Activated T-cell treated with anti-CD3 and anti-CD28 coated beads, Interleukin-2, amount 50 U/mL, for 48 hours (primary cell): ENCODE measurements at places on chromosomes 2 and 18.

DNA sequence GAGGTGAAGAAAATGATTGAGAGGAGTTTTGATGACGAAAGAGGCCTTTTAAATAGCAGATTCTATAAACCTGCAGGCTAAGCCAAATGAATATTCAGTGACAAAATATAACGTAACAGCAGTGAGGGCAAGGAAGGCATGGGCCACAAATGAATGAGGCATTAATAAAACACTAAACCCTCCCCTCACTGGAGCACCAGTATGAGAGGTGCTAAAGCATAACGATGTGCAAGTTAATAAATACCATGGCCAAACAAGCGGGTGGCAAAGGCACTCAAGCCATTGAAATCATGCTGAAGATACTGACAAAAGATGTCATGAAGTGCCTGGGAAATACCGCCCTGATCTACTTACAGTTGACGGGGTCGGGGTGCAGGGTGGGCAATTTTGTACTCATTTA lies 30.2 kb upstream of the LONRF2 start:
- DNase-seq, result no peak

- no peak for DNase-seq
Measured at GRCh38 chr2:238106698-238107524, 6.8 kb downstream of the ESPNL start.

DNA sequence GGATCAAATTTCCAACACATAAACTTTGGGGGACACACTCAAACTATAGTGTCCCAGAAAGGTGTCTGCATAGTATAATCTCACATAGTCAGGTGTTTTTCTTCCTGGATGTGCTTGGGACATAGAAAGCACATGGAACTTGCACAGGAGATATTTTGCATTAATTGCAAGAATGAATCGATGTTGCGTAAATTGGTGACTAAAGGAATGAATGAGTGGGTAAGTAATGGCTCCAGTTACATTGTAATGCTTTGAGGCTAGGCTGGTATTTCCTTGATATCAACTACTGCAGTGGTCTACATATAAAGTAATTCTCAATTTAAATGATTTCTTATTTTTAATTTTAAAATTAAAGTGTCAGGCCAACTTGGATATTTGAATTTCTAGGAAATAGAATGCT lies 53.4 kb downstream of the SH3RF3 start:
- DNase-seq, result no peak

GRCh38 chr2:239876948-239877289 lies 148.2 kb downstream of the NDUFA10 start:
- DNase-seq, result no peak

GRCh38 chr2:38246105-38246504 lies 131.0 kb downstream of the ATL2 start:
- no peak for DNase-seq

- no peak for DNase-seq
Measured at GRCh38 chr2:153470867-153471266, 7.7 kb downstream of the RPRM start.

- DNase-seq, result peak; percentile 96
Measured at GRCh38 chr2:3377612-3378432, at the start of gene EIPR1. Gene EIPR1, minus strand, starts transcription at chr2:3377818. Its CDS starts 129 bp downstream, at chr2:3377689.

- no peak for DNase-seq
Measured at GRCh38 chr18:72161691-72162090, 382.5 kb downstream of the CBLN2 start.

DNA sequence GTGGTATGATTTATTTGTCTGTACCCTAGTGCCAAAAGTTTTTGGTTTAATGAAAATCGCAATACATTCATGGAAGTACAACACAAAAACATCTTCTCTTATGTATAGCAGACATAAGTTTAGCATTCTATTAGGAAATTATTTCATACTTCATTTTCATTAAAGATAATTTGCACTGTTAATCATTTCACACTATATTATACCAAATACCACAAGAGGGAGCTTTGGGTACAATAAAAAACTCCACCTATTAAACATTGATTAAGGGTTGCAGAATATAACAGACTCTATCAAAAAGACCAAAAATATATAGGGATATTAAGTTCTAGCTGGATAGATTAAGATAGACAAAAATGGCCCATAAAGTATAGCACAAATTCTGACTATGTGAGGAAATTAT lies 79.0 kb downstream of the SLC66A3 start:
- DNase-seq, result no peak

DNA sequence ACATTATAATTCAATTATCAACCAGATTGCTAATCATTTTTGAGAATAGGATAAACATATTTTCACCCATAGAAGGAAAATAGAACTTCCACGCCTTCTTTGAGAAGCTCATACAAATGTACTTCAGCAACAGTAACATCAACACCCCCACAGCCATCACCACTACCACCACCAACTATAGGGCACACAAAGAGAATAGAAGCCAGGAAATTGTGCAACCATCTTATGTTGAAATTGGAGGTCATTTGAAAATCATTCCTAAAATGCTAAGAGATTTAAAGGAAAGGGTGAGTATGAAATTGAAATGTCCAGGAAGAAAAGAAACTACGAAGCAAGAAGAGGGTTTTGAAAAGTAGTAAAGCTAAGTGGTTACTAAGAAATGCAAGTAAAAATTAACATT lies 563.4 kb downstream of the ZNF804A start:
- no peak for DNase-seq

GRCh38 chr2:239087046-239087710 lies 239.3 kb downstream of the TWIST2 start:
- DNase-seq, result no peak

DNA sequence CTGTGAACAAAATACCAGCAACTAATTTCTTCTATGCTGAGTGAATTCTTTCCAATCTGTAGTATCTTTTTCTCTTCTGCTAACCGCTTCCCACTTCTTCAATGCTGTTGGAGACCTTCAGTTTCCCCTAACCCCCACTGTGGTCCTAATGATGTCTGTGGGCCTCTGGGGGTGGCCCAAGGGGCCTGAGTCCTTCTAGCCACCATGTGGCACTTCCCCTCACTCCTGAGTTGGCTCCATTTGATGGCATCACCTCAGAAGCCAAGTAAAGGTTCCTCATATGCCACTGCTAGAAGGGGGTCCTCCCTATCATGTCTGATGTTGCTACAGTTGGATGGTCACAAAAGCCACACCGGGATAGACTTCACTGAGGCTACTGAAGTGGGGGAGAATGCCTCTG lies 37.5 kb downstream of the ARHGAP25 start:
- DNase-seq, result peak; percentile 17

DNA sequence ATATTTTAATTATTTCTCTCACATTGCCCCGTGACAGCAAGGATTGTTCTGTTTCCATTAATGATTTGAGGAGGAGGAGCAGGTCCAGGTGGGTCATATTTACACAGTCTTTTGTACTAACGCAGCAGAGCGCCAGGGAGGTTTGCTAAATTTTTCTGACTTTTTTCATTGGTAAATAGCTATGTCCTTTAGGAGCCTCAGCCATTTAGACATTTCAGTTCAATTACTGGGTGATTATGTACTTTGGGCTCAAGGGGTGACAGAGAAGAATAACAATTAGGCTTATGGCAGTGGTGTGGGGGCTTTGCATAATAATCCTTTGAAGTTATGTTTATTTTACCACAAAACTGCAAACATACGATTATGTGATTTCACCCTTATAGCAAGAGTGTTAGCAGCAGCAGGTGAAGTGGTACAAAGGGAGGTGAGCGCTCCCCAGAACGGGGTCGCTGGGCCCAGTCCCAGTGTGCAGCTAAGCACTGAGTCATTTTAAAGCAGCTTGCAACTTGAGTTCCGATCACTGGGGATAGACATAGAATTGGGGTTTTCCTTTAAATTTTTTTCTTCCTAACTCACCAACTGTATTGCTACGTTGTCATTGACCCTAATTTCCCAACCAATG lies 80.3 kb downstream of the TSHZ1 start:
- DNase-seq, result no peak

- no peak for DNase-seq
Measured at GRCh38 chr2:218577482-218578220, 9.0 kb downstream of the CNOT9 start.

- DNase-seq, result no peak
Measured at GRCh38 chr2:64501946-64502345, 22.2 kb upstream of the AFTPH start.

GRCh38 chr2:157419031-157419575 lies 24.8 kb downstream of the CYTIP start:
- peak; percentile 31 for DNase-seq

GRCh38 chr2:201768918-201769317 lies 11.8 kb downstream of the ALS2 start:
- DNase-seq, result no peak

GRCh38 chr18:79924814-79925731 lies 26.4 kb downstream of the SLC66A2 start:
- no peak for DNase-seq

GRCh38 chr2:234708091-234708683 lies 211.3 kb upstream of the ARL4C start:
- DNase-seq, result no peak

GRCh38 chr18:5238371-5238976 lies 41.4 kb upstream of the AKAIN1 start:
- DNase-seq, result no peak

DNA sequence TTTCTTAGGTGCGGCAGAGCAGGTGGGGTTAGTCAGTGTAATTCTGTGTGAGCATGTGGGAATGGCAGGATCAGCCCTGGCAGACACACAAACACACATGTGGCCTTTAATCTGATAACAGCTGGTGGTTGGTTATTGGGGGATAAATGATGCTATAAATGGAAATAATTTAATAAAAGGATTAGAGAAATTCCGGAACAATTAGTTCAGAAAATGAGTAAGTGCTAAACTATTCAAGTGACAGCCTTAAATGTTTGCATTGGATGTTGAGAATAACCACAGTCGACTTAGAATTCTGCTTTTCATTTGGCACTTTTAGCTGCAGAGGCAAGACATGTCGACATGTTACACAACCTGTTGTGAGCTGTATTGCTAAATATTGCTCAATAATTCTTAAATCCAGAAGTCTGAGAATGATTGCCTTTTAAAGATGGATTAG lies 7.2 kb downstream of the SMYD1 start:
- no peak for DNase-seq

DNA sequence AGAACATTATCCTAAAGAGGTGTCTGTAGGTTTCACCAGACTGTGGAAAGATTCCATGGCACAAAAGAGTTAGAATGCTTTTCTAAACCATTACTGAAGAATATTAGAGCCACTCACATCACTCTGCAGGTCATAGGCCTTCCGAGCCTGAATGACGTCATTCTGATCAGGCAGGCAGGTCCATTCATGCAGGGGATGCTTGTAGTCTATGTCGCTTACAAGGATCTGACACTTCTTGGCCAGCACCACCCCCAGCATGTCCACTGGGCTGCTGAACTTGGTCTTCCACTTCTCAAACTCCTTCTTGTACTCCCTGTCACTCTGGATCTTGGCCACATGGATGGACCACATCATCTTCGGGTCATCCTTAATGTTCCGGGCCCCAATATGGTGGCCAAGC lies 120.1 kb downstream of the NEB start:
- DNase-seq, result no peak

- DNase-seq, result no peak
Measured at GRCh38 chr2:181371782-181372645, 85.2 kb upstream of the ITGA4 start.

DNA sequence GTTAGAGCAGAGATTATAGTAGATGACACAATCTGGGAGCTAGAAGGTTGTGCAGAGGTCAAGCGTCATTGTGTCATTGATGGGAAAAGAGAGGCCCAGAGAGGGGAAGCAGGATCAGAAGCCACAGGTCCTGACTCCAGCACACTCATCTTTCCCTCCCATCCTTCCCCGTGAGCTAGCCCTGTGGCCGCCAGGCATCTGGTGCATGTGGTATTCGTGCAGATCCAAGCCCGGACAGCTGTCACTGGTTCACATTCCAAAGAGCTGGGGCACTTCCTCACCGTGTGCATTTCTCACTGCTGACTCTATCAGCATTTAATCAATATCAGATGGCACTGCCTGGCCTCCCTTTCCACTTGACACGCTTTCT lies 94.1 kb upstream of the THOC1 start:
- DNase-seq, result no peak

DNA sequence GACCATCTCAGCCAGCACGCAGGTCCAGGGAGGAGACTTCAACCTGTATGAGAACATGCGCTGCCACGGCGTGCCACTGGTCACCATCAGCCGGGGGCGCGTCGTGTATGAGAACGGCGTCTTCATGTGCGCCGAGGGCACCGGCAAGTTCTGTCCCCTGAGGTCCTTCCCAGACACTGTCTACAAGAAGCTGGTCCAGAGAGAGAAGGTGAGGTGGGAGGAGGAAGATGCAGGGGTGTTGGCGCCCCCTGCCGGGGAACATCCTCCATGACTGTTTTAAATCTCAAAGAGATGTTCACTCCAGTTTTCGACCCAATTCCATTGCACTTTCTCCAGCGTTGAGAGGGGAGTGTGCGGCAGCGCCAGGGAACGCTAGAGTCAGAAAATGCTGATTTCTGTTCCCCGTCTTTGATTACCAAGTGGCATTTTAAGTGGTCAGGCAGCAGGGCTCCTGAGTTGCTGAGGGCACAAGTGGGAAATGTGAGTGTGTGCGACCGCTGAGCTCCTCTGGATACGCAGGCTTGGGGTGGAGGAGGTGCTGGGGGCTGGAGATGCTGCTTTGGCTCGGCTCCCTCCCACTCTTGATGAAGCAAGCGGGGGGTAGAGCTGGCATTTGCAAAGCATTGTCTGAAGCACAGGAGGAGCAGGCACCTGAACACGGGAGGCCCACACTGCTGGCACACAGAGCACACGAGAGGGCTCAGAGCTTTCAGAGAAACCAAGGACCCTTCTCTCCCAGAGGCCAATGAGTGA lies 27.7 kb upstream of the MAPRE3 start:
- peak; percentile 80 for DNase-seq

DNA sequence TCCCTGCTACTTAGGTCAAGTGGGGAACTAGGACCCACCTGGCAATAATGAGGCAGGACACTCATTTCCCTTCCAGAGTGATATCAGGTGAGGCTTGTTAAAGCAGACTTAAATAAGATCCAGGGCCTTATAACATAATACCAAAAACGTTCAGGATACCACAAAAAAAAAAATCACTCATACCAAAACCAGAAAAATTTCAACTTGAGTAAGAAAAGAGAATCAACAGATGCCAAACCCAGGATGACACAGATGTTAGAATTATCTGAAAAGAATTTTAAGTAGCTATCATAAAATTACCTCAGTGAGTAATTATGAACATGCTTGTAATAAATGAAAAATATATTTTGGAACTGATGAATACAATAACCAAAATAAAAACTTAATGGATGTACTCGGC lies 255.6 kb upstream of the OSR1 start:
- DNase-seq, result no peak

- DNase-seq, result peak; percentile 76
Measured at GRCh38 chr2:218406949-218407618, 7.4 kb downstream of the CTDSP1 start.

DNA sequence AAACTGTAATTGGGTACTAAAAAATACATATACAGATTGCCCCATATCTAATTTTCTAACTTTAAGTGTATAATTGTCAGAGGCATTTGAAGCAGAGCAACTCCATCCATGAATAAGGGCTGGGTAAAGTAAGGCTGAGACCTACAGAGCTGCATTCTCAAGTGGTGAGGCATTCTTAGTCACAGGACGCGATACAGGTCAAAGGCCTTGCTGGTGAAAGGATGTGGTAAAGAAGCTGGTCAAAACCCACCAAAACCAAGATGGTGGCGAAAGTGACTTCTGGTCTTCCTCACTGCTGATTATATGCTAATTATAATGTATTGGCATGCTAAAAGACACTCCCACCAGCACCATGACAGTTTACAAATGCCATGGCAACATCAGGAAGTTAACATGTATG lies 50.0 kb downstream of the SLC8A1 start:
- DNase-seq, result no peak

GRCh38 chr18:28062443-28062842 lies 114.5 kb downstream of the CDH2 start:
- DNase-seq, result no peak

GRCh38 chr2:138491495-138491862 lies 10.1 kb upstream of the SPOPL start:
- no peak for DNase-seq

- DNase-seq, result no peak
Measured at GRCh38 chr2:3610415-3610814, 15.5 kb downstream of the COLEC11 start.
